ENCODE measurements at places on chromosomes 11 and 22.

DNA sequence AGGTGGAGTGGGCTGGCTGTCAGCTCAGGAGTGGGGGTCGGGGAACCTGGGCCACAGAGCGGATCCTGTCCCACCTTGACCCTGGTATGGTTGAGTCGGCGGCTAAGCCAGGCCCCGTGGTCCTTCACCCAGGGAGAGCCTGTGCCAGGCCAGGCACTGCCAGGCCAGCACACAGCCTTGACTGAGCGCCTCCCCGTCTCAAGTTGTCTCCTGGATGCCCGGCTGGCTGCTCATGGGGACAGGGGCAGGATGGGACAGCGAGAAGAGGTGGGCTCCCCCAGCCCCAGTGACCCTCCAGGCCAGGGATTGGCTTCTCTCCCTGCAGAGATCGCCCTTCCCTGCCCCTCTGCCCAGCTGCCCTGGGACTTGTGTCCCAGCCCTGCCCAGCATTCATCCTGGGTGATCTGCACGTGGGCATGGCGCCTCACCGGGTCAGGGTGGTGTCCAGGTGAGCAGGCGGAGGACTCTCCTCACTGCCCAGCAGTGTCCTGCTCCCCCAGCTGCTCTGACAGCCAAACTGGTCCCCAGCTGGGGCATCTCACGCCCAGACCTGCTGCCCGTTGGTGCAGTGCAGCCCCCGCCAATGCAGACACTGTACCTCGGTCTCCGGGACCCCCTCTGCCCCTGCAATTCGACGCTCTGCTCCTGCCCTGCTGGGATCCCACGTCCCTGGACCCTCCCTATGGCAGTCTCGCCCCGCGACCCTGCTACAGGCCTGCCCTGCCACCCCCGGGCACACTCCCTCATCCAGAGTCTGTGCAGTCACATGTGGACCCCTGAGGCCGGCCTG, 28.8 kb upstream of the CCDC188 start:
- DNase-seq, result no peak

- DNase-seq, result peak; percentile 21
Measured at GRCh38 chr11:87463486-87464102, 425.9 kb downstream of the TMEM135 start.

DNA sequence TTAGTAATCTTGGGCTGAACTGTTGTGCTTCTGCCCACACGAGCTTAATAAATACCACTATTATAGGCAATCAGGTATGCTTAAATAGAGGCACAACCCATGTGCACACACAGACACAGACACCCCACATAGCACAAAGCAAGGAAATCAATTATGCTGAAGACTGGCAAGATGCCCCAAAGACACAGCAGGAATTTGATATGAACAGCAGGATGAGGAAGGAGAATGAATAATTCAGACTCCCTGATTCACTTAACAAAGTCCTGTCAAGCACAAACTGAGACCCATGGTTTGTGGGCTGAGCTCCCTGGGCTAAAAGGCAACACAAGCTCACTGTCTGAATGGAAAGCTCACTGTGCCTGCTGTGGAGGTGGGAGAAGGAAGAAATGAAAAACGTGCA, 42.5 kb downstream of the RBFOX2 start:
- peak; percentile 38 for DNase-seq

DNA sequence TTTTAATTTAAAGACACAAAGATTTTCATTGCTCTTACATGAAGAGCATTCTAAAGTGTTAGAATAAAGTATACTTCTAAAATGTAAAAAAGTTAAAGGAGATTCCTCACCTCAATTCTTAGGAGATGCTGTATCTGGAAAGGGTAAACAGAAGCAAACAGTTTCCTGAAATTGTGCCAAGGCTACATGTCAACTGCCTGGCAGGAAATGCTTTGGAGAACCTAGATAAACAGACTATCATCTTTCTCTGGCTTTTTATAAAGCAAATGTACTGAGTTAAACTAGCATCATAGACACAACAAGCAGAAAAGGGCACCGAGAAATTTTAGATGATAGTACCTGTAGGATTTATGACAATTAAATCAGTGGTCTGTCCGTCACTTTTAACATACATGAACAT, 24.7 kb upstream of the AKIP1 start:
- peak; percentile 61 for DNase-seq

DNA sequence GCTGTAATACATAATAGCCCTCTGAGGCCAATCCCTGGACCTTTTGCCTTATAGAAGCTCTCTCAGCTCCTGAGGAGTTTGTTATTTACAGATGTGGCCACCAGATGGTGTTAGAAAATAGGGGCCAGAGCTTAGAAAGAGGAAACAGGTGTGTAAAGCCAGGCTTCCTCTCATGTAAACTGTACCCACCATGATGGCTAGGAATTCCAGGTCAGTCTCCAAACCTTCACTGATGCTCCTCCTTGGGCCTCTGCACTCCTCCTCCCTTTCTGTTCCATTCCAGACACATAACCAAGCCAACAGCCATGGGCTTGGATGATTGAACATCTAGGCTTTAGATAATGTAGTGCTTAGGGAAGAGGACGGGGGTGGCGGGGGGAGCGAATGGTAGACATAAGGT, 39.7 kb downstream of the USP35 start:
- peak; percentile 79 for DNase-seq

GRCh38 chr11:85626496-85626895, 648 bp downstream of the DLG2 start:
- DNase-seq, result no peak

DNA sequence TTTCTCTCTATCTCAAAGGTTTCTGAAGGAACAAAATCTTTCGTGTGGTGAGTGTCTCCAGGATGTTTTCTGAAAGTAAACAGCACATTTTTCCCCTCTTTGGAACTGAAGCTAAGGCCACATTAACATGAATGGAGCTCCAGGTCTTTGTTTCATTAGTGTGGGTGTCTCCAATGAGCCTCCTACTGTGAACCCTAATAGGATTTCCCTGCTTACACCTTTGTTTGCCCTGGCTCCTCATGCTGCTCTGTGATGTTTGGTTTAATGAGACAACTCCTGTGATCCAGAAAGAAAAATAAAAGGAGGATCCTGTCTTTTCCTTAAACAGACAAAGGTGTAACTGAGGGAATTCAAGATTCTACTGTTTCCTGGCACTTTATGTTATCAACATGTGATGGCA, 76.9 kb upstream of the SLC6A5 start:
- no peak for DNase-seq

DNA sequence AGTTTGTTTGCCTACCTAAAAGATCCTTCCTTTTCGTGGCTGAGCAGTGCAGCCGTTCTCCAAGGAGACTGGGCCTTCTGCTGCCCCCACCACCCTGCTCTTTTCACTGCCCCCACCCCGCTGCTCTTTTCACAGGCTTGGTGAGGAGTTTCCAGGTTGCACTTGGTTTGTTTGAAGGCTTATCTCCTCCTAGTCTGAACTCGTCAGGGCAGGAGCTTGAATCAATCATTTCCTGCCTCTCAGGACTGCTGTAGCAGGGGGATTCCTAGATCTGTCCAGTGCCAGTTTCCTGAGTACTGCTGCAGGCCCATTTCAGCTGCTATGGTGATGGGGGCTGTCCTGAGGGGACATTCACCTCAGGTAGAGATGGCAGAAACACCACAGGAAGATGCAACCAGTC, 10.0 kb downstream of the MED15 start:
- peak; percentile 40 for DNase-seq

DNA sequence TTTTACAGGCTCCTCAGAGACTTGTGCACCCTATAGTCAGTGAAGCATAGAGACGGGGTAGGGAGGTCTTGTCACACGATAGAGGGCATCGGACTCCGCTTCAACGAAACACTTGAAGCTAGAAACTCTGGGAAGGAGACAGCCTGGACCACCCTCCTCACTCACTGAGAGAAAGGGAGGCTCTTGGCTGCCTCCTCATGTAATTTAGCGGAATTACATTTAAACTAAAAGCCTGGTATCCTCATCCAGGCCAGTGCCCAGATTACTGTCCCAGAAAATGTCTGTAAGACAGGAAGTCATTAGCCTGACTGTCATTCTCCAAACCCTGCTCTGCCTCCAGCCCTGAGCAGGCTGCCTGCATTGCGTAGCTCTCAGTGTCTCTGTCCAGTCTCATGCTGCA, 36.0 kb downstream of the TTLL1 start:
- DNase-seq, result no peak

- DNase-seq, result no peak
Measured at GRCh38 chr11:71491940-71492339, 35.1 kb upstream of the KRTAP5-7 start.

DNA sequence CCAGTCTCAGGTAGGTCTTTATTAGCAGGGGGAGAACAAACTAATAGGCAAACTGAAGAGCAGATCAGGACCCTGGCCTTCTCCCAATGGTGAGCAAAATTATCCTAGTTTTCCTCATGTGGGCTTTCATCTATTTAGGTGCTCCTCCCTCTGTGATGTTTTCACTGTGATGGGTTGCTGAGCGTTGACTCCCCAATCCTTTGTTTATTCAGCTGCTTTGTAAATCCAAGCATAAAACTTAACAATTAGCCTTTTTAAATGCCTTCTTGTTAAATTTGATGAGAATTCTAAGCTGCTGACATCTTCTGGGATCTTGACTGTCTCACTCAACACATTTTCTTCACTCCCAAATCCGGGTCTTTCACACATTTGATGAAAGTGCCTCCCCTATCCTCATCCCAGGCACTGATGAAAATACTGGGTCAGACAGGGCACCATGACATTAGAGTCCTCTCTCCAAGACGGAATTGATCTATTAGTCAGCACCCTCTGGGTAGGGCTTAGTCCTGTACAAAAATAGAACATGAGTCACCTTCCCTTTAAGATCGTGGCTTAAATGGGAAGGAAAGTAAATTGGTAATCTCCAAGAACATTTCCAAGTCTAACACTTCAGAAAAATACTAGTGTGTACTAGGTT, 199.3 kb upstream of the ISX start:
- peak; percentile 1 for DNase-seq

GRCh38 chr11:101478587-101479369, 105.0 kb downstream of the TRPC6 start:
- DNase-seq, result no peak

DNA sequence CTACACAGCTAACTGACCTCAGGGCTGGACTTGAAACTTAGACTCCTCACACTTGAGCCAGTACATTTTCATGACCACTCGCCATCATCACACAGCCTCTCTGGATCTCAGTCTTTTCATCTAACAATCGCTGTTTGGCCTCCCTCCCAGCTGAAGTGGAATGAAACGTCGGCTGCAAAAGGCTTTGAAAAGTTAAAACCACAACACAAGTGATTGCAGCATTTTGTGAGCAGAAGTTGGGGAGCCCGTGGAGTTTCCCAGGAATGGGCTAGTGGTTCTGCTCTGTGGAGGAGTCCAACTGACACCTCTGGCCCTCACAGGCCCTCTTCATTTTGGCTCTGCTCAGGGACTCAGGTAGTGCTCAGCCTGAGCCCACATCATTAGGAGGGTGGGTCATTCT, 35.9 kb upstream of the TRIM29 start:
- DNase-seq, result no peak

Measured in choroid plexus epithelial cell (primary cell).